DND-41 (cell line): ENCODE measurements at places on chromosomes 1 and 21.

- DNase-seq, result no peak
These were observed 66.1 kb upstream of the RPL11 start for GRCh38 chr1:23625459-23625858.

- DNase-seq, result no peak
These were observed 18.9 kb downstream of the SFPQ start for GRCh38 chr1:35173909-35174540.

DNA sequence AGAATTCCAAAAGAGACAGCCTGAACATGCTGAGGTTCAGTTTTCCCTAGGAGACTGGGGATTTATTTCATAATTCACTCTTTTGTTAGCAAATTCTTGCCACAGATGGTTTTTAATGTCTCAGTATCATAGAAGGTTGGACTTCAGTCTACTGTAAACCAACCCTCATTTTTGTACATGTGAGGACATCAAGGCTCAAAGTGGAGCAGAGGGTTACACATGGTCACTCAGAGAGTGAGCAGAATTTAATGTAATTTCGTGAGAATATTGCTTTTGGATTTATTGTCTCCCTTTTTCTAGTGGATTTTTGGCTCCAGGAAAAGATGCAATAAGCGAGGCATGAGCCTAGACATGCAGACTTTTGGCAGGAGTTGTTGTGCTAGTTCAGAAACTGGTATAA, 210.8 kb upstream of the JUN start:
- DNase-seq, result no peak

DNA sequence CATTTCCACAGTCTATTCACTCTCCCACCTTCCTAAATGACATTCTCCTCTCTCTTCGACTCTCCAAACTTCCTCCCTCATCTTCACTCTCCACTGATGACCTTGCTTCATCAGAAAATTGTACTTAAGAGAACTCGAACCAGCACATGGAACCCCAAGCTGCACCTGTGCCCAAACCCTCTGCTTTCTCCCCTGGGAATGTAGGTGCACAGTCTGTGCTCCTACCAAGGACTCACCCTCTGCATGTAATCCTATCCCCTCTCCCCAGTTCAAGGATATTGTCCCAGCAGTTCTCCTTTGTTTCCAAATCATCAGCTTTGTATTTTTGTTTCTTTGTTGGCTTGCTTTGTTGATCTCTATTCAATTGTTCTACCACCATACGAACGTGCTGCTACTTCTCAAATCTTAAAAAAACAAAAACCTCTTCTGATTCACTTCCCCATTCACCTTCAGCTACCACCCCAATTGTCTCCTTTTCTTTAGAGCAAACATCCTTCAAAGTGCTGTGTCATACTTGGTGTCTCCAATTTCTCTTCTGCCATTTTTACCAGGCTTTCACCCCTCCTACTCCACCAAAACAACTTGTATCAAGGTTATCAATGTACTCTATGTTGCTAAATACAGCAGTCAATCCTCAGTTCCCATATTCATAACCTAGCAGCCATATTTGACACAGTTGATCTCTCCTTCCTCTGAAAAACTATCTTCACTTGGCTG, 26.8 kb downstream of the RAB3B start:
- no peak for DNase-seq

DNA sequence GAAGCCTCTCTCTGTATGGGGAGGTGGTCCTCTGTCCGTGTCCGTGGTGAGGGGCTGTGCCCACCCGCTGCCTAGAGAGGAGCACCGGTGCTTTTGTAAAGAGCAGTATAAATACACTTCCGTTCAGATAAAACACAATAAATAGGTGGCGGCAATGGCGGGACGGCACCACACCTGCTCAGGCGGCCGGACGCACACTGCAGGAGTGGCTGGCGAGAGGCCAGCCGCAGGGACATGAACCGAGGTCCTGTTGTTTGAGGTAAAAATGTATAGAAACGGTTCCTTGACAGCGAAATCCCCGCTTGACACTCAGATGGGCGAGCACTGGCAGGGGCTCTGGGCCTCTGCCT, 40.8 kb downstream of the KRTAP10-1 start:
- DNase-seq, result no peak

GRCh38 chr21:20250337-20250736, 747.9 kb upstream of the NCAM2 start:
- no peak for DNase-seq

- DNase-seq, result no peak
These were observed 2.9 kb upstream of the NFASC start for GRCh38 chr1:204867666-204868339.

DNA sequence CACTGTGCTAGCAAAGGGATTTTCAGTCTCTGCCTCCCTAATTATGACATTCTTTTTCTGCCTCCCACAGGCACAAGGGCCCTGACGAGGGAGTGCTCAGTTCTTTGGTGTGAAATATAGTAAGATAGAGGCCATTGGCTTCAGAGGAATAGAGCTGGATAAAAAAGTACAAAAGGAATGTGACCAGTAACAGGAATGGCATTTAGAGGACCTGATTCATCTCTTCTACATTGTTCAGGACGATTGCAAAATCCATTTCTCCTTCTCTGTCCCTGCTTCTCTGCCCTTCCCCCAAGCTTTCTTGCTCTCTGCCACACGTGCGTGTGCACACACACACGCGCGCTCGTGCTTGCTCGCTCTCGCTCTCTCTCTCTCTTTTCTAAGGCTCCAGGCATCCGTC, 668.2 kb downstream of the KIF26B start:
- no peak for DNase-seq

DNA sequence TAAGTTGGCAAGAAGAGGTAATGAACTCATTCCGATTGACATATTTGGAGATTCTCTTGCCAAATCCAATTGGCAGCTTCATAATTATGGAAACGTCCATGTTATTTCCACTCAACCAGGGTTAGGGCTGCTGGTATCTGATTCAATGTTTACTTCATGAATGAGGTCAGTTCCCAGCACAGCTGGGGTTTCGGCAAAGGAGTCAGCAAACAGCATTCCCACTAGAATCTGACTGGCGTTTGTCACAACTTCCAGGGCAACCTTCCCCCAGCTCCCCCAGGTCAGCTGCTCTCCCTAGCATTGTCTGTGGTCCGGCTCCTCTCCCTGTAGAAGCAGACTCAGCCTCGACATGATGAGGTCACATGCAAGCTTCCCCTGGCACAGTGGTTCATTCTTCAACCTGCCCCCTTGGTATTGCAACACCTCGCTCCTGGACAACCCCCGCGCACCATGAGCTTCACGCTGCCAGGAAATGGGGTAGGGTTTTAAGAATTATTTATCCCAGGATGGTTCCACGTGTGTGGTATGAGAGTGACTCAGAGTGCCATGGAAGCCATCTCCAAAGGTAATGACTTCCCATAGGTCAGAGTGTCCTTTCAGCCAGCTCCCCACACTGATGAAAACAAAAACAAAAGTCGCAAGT, 100.7 kb upstream of the SLC25A33 start:
- no peak for DNase-seq

GRCh38 chr1:216422821-216423520, at the start of gene USH2A:
USH2A (minus strand) TSS chr1:216423448; CDS start chr1:216422336, 1,112 bp downstream.
- DNase-seq, result no peak

DNA sequence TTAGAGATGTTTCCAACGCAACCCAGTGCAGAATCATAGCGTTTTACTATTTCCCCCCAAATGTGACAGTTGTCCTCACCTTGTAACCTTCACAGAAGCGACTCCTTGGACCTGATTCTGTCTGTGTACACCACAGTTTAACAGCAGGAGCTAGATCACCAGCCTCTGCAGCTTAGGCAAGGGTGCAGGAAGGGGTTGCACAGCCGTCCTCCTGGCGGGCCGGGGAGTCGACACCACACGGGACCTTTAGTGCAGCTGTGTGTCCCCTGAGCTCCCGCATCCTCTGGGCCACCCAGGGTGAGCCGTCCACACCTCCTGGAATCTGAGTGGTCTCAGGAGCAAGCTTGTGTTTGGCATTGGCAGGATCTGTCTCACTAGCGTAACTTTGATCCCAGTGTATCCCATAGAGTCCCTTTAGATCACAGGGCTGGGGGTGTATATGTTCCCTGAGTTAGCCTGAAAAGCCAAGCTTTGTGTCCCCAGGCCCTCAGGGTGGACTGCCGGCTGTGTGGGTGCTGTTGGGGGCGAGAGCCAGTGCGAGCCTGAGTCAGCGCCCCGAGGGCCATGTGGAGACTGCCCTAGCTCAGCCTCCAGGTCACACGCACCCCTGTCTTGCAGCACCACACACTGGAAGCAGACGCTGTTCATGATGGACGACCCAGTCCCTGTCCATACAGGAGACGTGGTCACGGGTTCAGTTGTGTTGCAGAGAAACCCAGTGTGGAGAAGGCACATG, 27.5 kb downstream of the PRMT2 start:
- no peak for DNase-seq

- DNase-seq, result peak; percentile 15
These were observed 125.8 kb downstream of the PCBP3 start for GRCh38 chr21:45769294-45769693.

GRCh38 chr1:1407636-1408318, 684 bp upstream of the MRPL20 start:
- no peak for DNase-seq

- DNase-seq, result no peak
These were observed 35.5 kb downstream of the KIRREL1 start for GRCh38 chr1:158028969-158029368.

DNA sequence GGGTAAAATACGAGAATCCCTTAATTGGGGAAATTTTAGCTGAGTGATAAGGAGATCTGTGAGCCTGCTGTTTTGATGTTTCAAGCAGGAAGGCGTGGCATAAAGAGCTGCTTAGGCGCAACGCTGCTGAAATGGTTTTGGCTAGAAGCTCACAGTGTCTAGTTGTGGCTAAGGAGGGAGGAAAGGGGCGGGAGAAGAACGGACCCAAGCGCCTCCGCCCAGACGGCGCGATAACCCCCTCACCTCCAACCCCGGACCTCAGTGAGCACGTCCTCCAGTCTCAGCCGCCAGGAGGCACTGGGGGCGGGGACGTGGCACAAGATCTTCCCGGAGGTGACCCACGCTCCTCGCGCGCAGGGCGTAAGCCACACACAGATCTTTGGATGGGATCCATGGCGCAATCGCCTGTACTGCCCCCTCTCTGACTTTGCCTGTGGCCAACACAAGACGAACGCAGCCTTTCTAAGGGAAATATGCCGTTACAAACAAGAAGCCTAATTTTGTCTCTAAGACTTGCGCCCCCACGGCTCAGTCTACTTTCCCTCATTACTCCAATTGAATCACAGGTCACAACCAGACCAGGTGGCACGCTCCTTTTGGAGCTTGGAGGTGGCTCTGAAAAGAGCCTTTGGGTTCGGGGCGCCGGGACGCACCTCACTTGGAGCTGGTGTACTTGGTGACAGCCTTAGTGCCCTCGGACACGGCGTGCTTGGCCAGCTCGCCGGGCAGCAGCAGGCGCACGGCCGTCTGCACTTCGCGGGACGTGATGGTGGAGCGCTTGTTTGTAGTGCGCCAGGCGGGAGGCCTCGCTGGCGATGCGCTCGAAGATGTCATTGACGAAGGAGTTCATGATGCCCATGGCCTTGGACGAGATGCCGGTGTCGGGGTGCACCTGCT, 23.4 kb upstream of the RNF187 start:
- DNase-seq, result no peak

GRCh38 chr1:45694823-45695222, 6.8 kb downstream of the TMEM69 start:
- no peak for DNase-seq

DNA sequence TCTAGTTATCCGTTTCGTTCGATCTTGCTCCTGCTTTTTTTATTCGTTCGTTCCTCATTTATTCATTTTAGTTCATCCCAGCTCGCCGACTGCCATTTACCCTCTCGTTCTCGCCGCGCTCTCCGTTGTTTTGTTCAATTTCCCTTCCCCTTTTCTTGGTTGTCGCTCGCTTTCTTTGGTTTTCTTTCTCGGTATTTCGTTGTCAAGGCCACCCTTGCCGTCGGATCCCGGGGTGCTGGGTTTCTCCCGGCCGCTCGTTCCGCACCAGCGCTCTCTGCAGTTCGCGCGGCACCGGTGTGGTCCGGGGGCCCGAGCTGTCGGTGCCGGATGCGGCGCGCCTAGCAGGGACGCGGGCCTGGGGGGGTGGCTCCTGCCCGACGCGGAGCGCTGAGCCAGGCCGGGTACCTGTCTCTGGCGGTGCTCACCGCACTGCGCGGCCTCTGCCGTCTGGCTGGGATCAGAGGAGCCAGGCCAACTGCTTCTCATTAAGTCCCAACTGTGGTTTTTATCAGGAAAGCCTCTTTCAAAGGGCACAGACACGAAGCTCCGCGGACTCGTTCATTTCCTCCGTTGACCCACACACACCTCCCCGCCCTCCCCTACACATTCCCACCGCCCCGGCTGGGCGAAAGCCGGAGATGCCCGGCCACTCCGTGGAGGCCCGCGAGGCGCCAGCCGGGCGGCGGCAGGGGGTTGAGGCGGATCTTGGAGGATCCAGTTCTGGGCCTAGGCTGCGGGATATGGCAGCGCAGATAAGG, 1.6 kb downstream of the ALX3 start:
- no peak for DNase-seq

DNA sequence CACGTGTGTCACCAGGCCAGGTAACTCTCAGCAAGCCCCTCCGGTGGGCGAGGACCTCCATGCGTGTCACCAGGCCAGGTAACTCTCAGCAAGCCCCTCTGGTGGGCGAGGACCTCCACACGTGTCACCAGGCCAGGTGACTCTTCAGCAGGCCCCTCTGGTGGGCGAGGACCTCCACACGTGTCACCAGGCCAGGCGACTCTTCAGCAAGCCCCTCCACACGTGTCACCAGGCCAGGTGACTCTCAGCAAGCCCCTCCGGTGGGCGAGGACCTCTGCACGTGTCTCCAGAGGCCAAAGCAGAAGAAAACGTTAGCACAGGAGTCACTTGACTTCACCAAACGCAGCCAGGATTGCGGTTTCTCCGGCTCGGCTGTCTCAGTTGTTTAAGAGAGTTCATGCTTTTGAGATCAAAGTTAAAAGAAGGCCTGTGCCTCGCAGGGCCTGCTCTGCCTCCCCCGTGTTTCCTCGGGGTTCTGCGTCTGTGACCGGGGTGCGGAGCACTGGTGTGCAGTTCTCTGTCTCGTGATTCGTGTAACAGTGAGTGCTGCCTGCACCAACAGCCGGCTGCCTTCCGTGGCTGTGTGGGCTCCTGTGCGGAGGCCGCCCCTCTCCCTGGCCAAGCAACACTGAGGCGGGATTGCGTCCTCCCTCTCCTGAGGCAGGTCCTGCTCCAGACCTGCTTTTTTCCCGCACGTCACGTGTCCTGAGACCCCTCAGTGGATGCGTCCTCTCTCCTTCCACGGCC, 56.6 kb downstream of the PRKCZ start:
- DNase-seq, result no peak

GRCh38 chr1:209866201-209866600, 38.4 kb downstream of the UTP25 start:
- no peak for DNase-seq
